BE2C (cell line): ENCODE measurements at places on chromosomes 4 and X.

DNA sequence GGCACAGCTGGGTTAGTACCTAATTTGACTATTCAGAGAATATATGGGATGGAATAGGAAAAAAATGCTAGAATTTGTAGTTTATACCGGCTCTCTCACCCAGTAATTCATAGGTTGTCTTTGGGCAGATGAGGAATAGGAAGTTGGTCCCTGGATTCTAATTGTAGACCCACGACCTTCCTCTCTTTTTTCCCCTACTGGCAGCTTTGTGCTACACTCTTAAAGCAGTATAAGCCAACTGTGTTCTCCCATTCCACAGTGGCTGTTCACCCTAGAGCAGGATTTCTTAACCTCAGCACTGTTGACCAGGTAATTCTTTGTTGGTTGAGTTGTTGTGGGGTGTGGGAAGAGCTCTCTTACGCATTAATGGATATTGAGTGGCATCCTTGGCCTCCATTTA is 92.9 kb downstream of the FNIP2 start:
- no peak for DNase-seq

GRCh38 chrX:23304881-23305280 is 29.8 kb upstream of the PTCHD1 start:
- no peak for DNase-seq

DNA sequence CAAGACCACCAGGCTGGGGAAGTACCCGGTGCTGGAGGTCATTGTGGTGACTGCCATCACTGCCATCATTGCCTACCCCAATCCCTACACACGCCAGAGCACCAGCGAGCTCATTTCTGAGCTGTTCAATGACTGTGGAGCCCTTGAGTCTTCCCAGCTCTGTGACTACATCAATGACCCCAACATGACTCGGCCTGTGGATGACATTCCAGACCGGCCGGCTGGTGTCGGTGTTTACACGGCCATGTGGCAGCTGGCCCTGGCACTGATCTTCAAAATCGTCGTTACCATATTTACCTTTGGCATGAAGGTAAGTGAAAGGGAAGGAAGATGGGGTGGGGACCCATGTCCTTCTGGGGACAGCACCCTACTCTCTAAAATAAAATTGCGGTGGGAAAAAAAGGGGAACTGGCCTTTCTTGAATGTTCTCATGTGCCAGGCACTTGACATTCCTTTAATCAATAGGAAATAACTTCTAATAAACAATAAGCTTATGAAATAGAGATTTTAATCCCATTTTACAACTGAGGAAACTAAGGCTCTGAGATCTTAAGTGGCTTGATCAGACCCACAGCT is 51.6 kb downstream of the CLCN4 start:
- no peak for DNase-seq

GRCh38 chr4:188262464-188262863 is 123.2 kb downstream of the TRIML1 start:
- no peak for DNase-seq

DNA sequence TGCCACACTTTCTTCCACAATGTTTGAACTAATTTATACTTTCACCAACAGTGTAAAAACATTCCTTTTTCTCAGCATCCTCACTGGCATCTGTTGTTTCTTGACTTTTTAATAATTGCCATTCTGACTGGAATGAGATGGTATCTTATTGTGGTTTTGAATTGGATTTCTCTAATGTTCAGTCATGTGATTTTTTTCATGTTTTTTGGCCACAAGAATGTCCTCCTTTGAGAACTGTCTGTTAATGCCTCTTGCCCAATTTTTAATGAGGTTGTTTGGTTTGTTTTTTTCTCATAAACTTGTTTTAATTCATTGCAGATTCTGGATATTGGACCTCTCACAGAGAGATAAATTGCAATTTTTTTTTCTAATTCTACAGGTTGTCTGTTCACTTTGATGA is 1195.2 kb downstream of the TECRL start:
- DNase-seq: no peak
